ENCODE measurements at places on chromosomes 12 and 14.

- DNase-seq: no peak
These were observed 37.0 kb downstream of the BTG1 start for GRCh38 chr12:92108651-92109050.

DNA sequence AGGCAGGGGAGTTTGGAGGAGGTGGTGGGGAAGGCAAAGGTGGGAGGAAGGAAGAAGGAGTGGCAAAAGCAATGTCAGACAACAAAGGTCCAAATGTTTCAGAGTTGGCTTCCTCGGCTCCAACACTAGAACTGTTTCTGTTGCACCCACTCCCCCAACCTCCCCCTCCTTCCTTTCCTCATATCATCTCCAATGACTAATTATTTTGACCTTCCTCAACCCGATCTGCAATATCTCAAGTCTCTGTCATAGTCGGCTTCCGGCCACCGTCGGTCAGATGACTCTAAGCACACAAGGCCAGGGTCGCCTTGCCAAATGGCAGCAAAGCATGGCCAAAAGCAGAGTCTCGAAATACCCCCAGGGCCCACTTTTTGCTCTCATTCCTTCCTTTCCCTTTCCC, 637.0 kb upstream of the TBX3 start:
- DNase-seq: no peak

GRCh38 chr12:112170376-112170775, 45.0 kb downstream of the TRAFD1 start:
- no peak for DNase-seq

GRCh38 chr12:124764451-124764850, 99.2 kb downstream of the SCARB1 start:
- no peak for DNase-seq

DNA sequence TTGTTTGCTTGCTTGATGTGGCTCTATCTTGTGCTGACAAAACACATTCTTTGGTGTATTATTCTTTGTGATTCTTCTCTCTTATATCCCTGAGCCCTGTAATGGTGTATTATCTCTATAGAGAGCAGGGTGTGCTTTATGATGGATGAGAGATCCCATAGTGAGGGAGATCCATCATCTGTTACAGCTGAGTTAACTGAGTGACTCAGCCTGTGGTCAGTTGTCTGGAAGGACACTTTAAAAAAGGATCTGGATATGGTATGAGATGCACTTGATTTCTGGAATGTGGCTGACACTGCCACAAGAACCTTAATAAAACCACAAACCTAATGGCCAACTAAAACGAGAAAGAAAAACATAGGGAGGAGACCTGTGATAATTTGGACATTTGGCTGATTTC, 461.4 kb upstream of the SYT1 start:
- DNase-seq: peak; percentile 67

GRCh38 chr12:3303410-3304136, 187.4 kb upstream of the PRMT8 start:
- DNase-seq: no peak

DNA sequence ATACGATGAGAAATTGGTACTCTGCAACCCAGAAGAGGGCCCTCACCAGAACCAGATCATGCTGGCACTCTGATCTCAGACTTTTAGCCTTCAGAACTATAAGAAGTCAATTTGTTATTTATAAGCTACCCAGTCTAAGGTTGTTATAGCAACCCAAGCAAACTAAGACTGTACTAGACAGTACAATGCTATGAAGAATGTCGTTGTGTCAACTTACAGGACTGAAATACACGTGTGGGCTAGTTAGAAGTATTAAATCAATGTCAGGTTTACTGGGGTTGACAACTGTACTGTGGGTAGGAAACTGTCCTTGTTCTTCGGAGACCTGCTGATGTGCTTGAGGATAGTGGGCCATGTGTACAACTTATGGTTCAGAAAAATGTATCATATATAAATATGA, 19.7 kb downstream of the DUSP16 start:
- DNase-seq: no peak

DNA sequence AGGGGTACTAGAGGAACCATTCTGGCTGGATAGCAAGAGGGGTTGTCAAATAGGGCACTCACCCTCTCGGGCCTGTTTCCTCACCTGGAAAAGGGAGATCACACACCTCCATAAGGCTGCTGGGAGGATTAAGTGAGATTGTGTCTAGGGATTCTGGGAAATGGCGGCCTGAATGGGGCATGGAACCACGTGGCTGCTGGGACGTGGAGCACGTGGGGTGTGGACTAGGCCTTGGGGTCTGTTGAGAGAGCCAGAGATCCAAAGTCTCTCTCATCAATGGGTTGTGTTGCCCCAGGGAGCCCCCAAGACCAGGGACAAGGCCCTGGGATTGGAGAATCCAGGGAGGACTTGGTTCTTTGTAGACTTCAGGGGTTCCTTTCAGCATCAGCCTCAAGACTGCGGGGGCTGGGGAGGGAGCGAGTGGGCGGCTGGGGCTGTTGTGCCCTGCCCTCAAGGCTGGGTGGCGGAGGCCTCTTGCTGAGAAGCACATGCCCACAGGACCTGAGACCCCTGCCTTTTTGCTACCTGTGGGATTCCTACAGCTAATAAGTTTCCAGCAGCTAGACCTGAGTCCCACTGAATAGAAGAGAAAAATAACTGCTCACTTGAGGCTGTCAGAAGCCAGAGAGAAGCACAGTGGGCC, 3.4 kb upstream of the MYL2 start:
- no peak for DNase-seq

GRCh38 chr14:50067723-50068495, 48.5 kb downstream of the VCPKMT start:
- peak; percentile 54 for DNase-seq

GRCh38 chr12:62928632-62929031, 6.3 kb downstream of the PPM1H start:
- no peak for DNase-seq

DNA sequence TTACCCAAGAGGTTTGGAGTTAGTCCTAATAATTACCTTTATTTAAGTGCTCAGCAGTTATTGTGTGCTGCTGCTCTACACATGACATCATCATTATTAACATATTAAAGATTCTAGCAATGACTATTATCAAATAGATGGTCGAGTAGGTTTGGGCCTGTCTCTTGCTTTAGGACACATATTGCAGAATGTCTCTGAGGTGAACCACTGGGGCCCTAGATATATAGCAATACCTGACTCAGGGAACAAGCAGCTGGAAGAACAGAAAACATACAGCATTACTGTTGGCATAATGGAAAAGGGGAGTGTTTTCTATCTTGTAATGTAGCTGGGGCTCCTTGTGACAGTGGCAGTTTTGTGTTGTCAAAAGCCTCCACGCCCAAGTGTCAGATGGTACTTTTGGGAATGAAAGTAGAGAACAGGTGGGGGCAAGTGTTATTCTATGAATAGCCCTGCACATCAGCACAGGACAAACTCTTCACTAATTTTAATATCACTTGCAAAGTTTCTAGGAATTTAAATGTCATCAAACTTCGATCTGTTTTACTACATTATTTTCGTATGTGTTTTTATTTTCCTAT, 54.6 kb downstream of the C12orf56 start:
- DNase-seq: no peak

- no peak for DNase-seq
These were observed 1.6 kb downstream of the CBLN3 start for GRCh38 chr14:24427537-24428508.

DNA sequence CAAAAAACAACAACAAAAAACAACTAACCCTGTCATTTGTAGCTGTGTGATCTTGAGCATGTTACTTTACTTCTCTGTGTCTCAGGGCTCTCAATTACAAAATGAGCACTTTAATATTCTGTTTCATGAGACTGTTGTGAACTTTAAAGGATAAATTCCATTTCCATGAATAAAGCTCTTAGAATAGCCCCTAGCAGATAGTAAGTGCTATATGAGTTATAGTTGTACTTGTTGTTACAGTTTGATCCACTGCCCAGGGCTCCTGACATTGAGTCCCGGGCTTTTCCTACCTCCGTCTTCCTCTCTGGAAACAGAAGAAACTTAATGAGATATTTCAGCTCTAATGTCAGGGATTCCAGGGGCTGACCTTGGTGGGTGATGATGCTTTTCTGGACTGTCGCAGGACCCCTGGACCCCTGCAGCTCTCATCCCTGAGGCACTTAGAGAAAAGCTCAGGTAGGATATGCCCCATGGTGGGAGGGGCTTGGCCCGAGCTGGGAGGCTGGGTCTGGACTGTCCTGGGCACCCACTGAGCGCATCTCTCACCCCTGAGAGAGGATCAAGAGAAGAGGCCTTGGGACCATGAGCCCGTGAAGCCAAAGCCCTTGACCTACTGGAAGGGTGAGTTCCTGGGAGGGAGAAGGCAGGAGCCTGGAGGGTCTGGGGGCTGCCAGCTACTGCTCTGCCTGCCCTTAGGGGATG, 5.1 kb downstream of the P3H3 start:
- DNase-seq: no peak

DNA sequence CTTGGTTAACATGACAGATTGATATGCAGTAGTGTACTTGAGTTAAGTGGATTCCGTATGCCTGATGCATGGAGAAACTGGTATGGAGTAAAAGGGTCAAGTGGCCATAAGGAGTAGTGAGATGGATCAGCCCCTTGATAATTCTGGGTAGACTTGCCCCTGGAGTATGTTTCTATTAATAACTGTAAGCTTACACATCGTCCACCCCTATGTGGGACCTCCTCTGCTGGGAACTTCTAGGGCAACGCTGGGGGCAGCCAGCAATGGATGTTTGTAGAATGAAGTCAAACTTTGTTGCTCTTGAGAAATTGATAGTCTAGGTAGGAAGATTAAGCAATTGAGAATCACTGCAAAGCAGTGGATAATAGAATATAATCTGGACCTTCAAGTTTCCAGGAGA, 3.5 kb downstream of the C12orf75 start:
- DNase-seq: no peak

DNA sequence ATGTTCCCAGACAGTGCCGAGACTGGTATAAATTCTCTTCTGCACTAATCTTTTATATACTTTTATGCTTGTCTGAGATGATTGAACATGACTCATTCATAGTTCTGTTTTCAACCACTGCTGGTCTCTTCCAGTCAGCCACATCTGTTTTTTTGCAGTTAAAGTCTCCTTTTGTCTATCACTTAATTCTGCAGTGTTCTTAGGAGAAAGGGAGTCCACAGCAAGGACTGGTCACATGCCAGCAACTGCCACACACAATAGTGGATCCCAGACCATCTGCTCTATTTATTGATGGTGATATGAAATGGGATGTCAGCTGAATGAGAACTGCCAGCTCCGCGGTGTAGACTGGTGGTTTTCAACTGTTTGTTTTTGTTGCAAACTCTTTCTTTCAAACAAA, 379.8 kb downstream of the MED13L start:
- DNase-seq: no peak

GRCh38 chr12:51949342-51950030, 2.0 kb upstream of the ACVR1B start:
- DNase-seq: no peak

GRCh38 chr12:49225576-49226166, 36.8 kb upstream of the TUBA1A start:
- no peak for DNase-seq

DNA sequence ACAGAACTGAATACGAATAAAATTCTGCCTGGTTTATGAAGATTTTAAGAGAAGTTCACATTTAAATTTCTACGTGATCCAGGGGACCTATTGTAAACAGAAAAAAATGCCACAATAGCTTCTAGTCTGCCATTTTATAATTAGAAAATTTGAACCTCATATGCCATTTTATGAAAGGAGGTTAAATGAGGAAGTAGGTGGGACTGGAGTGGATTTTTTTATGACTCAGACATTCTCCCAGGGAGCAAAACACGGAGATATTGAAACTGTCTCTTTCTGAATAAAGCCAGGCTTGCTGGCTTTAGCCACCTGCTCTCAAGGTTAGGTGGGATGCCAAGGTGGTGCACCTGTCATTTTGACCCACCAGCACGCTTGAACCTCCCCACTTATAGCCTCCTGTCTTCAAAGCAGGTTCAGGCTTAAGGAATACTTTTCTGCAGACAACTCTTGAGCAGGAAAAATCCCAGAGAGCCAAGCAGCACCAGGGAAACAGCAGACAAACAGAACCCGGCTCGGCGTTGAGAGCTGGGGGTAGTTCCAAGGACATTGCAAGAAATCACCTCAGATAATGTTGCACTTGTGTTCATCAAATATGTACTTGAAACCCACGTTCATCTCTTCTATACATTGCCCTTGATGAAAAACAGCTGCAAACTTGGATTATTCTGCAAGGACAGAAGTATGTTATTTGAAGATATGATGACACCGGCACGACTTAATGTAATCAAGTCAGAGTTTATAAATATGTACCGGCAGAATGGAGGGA, 203.7 kb downstream of the PPM1H start:
- no peak for DNase-seq

DNA sequence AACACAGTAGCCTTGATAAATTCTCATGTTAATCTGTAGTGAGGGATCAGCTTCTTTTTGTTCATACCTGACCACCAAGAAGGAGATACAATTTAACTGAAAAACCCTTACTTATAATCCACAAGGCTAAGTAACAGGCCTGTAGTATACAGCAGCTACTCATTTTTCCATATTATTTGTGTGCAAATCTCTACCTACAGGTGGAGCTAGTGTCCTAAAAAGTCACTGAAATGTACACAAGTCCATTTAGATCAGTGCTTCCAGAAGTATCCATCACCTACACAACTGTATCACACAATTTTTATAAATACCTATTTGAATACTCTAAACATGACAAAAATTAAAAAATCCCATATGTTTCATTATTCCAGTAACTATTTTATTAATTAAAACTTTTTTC, 173.2 kb downstream of the SLC35F4 start:
- peak; percentile 48 for DNase-seq

DNA sequence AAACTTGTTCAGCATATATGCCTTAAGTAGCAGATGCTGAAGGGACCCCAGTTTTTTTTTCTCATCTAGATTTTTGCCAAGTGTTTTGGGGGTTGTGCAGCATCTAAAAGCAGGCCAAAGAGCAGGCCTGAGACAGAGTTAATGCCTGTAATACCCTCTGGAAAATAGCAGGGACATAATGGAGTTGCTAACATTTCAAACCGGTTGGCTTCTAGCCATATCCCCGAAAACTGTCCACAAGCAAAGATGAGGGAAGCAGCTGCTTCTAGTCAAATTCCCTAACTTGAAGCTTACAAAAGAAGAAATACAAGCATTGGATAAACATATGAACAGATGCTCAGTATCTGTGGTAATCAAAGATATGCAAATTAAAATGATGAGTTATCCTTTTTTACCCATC, 52.1 kb upstream of the AEBP2 start:
- no peak for DNase-seq

DNA sequence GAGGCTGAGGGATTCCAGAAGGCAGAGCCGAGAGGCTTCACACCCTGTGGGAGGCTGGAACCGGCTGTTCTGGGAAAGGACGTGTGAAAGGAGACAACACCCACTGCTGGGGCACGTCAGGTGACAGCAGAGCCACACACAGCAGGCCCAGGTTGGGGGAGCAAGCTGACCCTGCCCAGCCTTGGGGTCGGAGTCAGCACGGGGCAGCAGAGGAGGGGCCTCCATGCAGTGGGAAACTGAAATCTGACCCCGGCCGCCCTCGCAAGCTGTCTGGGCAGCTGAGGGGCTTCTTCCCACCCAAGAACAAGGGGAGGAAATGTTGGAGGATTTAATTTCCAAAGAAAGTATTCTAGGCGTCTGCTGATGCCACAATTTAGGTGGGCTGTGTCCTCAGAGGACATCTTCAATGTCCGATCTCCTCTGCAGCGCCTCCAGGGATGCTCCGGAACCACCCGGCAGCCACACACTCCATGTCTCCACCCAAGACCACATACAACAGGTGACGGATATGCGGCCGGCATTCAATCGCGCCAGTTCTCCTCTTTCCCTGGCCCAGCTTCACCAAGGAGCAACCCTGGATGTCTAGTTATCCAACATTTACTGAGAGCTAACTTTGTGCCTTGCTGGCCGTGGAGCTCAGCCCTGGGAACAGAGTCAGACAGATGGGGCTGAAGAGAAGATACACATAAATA, 30.7 kb downstream of the SNRNP35 start:
- DNase-seq: no peak
